ENCODE measurements at places on chromosomes 1 and 21.

DNA sequence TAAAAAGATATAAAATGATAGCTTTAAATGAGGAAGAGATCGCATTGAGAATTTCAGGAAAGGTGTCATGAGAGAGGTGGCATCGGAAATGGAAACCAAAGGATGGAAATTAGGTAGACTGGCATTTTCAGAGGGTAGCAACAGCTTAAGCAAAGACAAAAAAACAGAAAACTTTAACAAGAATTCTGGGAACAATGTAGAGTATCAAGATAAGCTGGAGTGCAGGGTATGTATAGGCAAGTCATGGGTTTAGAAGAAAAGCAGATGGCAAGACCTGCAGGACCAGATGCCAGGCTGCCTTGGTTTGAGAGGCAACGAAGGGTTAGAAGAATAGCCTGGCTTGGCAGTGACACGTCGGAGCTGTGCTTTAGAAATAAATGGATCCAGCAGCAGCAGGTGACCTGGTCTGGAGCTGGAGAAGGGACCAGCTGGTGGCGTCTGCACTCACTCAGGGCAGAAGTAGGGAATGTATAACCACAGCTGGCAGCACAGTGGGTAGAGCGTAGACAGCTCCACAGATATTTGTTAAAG is 149.4 kb upstream of the TIAM1 start:
- no peak for DNase-seq

DNA sequence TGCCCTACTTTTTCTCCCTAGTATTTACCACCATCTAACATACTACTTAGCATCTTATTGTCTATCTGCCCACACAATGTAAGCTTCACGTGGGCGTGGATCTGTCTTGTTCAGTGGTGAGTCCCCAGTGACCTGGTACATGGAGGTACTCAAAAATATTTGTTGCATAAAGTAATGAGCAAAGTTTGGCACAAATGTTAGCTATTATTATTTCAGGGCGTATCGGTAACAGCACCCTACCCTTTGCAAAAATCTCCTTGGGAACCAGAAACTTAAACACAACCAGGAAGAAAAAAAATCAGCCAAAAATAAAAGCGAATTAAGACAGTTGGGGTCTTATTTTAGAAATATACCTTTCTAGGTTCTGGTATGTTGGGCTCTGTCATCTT is 454 bp upstream of the NENF start:
- no peak for DNase-seq

GRCh38 chr1:17645068-17645911 is 105.8 kb downstream of the ARHGEF10L start:
- no peak for DNase-seq

GRCh38 chr1:6486433-6487011 is 4.9 kb downstream of the PLEKHG5 start:
- peak; percentile 94 for DNase-seq

GRCh38 chr1:93871366-93871765 is 7.6 kb downstream of the DNTTIP2 start:
- DNase-seq: no peak

DNA sequence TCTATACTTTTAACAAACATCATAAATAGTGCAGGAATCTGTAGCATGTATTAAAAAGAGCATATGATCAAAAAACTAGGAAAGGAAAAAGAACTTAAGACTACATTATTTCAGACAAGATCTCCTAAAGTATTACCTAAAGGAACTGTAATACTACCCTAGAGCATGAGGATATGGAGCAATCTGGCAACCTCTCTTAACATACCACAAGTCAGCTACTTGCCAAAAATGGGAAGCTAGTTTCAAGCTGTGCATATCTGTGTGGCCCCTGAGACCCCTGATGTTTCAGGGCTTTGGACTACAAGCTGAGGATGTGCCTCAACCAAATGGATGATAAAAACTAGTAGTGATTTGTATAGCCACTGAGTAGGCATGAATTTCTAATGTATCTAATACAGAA is 525.6 kb downstream of the PTBP2 start:
- no peak for DNase-seq

GRCh38 chr1:55155522-55155921 is 59.6 kb downstream of the USP24 start:
- no peak for DNase-seq

GRCh38 chr1:111223126-111223685 is 4.3 kb upstream of the CHI3L2 start:
- DNase-seq: no peak

Data from RPMI8226 (cell line).